ENCODE measurements at places on chromosomes 7 and 10. TPM values are rescaled to one million over a fixed set of nuclear protein-coding genes. Genes with fewer than 3 reads are reported as not detected.

Gene NPS
- not detected for polyA plus RNA-seq

Gene EEPD1
- polyA plus RNA-seq, result 9.1 TPM

Gene COMTD1
- 142 TPM for polyA plus RNA-seq

Gene SDHAF3
- 9.8 TPM for polyA plus RNA-seq

Gene TBATA
- not detected for polyA plus RNA-seq

Gene SLC13A1
- polyA plus RNA-seq, result not detected

Gene PRPS1L1
- polyA plus RNA-seq, result not detected

Gene NRP1
- polyA plus RNA-seq, result 70.9 TPM

Gene ADCYAP1R1
- polyA plus RNA-seq, result 30.8 TPM

Gene LRIT1
- polyA plus RNA-seq, result not detected

All from adipose tissue (tissue), 3 donors.